ENCODE measurements at places on chromosomes 2 and 18. TPM values are rescaled to one million over a fixed set of nuclear protein-coding genes. Genes with fewer than 3 reads are reported as not detected.

Gene FECH
- total RNA-seq: 21.7 TPM

Gene FANCL
- 19.7 TPM for total RNA-seq

Gene BCL2
- total RNA-seq: 1.5 TPM

Gene TUBA4A
- 38.0 TPM for total RNA-seq

Gene SCTR
- total RNA-seq: not detected

Gene ASPRV1
- under 0.01 TPM for total RNA-seq

Gene FZD7
- total RNA-seq: 10.7 TPM

Gene KYNU
- 2.8 TPM for total RNA-seq

Gene SPR
- 30.5 TPM for total RNA-seq
